ENCODE measurements at places on chromosomes 5 and 9.

- no peak for DNase-seq
Measured at GRCh38 chr9:106287731-106288130, 575.2 kb upstream of the ZNF462 start.

DNA sequence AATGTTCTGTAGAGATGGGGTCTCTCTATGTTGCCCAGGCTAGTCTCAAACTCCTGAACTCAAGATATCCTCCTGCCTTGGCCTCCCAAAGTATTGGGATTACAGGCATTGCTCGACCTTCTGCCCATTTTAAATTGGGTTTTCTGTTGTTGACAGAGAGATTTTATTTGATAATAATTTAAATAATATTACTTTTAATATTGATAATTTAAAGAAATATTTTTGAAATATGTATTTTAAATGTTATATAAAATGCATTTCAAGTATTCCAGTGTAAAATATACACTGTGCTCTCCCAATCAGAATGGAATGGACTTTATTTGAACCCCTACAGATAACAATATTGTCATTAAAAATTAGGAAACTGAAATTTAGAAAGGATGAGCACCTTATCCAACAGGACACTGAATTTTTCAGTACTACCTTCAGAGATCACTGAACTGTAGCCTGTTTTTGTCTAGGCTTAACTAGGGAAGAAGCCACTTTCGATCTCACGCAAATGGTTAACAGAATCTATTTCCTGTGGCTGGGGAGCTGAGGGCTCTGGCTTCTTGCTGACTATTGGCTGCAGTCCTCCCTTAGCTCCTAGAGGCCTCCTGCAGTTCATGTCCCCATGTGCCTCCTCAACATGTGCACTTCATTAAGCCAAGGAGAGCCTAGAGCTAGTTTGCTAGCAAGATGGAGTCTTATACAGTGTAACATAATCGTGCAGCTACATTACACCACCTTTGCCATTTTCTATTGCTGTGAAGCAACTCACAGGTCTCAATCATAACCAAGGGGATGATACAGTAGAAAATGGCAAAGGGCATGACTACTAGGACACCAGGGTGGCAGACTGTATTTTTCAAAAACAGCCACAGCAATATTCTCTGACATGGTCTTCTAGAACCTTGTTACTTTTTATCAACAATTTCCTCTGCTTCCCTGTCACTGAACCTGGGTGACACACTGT lies 150.0 kb downstream of the CDC42SE2 start:
- DNase-seq = peak; percentile 55

DNA sequence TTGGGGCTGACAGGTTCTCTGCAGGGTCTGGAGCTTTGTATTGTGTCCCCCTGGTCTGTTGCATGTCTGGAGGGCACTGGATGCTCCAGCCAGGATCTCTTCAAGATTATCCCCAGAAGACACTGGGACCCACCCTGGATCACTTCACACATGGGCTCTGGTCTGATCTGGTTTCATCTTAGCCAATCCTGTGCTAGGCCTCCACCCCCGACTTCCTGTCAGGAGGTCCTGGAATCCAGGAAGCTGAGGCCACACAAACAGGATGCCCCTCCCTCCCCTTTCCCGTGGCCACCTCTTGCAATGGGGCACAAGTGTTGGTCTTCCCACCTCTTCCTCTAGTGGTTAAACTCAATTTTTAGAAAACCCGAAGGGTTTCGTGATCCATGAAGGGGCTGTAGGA lies 242.6 kb upstream of the MVB12B start:
- no peak for DNase-seq

DNA sequence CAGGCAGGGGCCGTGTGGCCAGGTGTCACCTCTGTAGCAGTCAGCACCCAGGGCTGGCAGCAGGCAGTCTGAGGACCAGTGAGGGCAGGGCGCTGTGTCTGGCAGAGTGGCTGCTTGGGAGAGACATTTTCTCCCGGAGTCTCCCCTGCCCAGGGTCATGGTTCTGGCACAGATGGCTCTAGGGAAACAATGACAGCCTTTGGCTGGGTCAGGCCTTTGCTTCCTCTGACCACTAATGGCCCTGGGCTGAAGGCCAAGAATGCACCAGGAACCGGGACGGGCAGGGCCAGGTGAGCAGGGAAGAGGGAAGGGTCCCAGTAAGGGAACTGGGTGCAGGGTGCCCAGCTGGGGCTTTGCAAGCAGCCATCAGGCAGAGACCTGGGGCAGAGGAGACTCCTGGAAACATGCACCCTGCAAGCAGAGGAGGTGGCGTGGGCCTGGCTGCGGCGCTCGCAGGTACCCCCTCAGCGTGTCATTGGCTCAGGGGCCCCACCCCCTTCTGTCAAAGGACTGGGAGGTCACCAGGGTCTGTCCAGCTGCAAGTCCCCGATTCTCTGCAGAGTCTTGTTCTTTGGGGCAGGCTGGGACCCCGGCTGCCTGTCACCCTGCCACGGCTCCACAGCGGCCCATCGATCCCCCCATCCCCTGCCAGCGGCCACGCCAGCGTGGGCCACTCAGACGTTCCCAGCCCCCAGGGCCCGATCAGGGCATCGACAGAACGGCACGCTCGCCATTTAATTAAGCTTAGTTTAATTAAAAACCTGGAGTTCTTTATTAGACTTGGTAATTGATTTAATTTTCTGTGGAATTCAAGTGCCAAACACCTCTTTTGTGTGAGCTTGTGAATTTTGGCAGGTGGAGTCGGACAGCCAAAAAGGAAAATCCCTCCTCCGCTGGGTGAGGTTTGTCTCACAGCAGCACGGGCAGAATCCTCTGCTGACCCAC lies 18.9 kb upstream of the TMEM250 start:
- DNase-seq = no peak

DNA sequence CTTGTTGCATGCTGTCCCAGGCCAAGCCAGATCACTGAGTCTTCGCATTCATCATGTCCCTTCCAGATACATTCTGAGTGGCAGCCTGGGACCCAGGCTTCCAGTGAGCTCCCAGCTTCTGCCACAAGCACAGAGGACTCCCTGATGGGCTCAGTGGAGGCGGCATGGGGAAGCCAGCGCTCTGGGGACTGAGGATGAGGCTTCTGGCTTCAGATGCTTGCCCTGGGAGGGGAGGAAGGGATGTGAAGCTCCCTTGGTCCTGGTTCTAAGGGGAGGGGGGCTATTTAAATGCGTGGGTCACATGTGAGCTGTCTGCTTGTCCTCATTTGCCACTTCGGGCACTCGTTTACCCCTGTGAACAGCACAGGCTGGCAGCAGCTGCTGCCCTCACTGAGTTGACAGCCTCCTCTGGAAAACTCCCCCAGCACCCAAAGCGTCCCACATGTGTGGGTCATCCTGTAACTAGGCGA lies 174.0 kb downstream of the NR3C1 start:
- no peak for DNase-seq

- peak; percentile 1 for DNase-seq
Measured at GRCh38 chr9:84542554-84542953, 127.0 kb upstream of the NTRK2 start.

DNA sequence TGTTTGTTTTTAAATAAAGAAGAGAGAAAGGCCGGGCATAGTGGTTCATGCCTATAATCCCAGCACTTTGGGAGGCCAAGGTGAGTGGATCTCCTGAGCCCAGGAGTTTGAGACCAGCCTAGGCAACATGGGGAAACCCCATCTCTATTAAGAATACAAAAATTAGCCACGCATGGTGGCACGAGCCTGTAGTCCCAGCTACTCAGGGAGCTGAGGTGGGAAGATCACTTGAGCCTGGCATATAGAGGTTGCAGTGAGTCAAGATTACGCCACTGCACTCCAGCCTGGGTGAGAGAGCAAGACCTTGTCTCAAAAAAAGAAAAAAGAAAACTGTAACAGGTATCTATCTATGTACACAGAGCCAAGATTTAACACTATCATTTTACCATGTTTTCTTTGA lies 34.2 kb upstream of the CDC42SE2 start:
- DNase-seq = no peak

DNA sequence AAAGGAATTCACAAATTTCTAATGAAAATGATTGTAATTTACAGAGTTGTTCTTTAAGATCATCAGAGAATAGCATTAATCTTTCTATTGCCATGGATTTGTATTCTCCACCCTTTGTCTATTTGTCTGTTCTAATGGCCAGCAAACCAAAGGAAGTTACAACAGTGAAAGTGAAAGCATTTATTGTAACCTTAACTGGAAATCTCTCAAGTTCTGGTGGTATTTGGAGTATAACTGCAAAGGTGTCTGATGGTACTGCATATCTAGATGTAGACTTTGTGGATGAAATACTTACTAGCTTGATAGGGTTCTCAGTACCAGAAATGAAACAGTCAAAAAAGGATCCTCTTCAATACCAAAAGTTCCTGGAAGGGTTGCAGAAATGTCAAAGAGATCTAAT lies 21.7 kb downstream of the RMI1 start:
- DNase-seq = no peak

GRCh38 chr9:113574441-113575262 lies 111.1 kb downstream of the RGS3 start:
- no peak for DNase-seq

DNA sequence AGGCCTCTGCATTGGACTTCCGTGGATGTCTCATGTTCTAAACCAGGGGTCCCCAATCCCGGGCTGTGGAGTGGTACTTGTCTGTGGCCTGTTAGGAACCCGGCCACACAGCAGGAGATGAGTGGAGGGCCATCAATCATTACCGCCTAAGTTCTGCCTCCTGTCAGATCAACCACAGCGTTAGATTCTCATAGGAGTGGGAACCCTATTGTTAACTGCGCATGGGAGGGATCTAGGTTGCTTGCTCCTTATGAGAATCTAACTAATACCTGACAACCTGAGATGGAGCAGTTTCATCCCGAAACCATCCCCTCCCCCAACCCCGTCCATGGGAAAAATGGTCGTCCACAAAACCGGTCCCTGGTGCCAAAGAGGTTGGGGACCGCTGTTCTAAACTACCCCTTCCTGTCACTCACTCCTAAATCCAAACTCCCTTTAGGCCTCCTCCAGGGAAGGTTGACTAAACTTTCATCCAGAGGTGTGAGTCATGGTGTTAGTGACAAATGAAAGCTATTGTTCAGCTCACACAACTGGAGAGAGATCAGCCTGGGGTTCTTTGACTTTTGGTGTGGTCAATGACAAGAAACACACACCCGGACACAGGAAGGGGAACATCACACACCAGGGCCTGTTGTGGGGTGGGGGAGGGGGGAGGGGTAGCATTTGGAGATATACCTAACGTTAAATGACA lies 9.5 kb downstream of the KCNV2 start:
- peak; percentile 30 for DNase-seq

DNA sequence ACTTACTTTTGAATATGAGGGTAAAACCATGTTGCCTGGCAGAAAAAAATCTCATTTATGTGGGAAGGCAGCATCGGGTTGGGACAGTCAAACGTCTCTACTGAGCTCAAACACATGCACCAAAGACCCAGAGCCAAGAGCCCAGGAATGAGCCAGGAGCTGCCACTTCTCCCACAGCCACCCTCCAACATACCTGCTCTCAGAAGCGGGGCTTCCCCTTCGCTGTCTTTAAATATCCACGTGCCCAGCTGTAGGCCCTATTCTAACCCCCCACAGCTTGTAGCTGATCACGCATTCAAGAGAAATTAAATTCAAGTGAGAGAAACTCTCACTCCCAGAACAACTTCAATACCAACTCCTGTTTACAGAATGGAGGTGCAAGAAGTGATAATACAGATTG lies 42.6 kb upstream of the MAP3K1 start:
- no peak for DNase-seq

DNA sequence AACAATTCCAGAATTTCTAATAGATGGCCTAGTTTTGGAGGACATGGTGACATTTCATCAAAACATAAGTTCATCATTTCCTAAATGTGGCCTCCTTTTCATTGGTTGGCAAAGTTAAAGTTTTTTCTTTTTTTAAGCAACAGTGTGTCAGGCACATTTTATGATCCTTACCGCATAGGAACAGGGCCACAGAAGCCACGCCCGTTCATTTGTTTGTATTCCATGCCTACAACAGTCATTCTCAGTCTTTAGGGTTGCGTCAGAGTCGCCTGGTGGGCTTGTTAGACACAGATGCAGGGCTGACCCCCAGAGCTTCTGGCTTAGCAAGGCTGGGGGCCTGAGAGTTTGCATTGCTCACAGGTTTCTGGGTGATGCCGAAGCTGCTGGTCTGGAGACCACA lies 130.2 kb downstream of the HSD17B3 start:
- DNase-seq = no peak

DNA sequence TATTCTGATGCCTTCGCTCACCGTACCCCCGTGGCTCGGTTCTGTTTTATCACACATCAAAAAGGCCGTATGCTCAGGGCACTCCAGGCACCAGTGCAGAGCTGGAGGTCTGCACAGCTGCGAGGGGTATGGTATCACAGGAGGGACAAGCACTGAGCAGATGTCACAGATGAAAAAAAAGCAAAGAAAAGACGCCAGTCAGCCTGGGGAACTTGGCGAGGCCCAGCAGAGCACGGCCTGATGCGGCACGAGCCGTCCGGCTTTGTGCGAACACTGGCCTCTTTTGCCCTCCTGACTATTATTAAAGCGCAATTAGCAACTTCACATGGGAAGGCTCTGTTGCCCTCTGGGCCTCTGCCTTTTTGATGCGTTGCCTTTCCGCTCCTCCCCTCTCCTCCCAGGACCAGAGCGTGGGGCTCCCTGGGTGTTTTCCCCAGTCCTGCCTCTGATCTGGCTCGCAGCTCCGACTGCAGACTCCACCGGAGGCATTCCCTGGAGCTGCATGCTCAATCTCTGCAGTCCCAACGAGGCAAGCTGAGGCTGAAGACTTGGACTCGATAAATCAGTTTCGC lies 44.4 kb downstream of the AK8 start:
- DNase-seq = no peak

DNA sequence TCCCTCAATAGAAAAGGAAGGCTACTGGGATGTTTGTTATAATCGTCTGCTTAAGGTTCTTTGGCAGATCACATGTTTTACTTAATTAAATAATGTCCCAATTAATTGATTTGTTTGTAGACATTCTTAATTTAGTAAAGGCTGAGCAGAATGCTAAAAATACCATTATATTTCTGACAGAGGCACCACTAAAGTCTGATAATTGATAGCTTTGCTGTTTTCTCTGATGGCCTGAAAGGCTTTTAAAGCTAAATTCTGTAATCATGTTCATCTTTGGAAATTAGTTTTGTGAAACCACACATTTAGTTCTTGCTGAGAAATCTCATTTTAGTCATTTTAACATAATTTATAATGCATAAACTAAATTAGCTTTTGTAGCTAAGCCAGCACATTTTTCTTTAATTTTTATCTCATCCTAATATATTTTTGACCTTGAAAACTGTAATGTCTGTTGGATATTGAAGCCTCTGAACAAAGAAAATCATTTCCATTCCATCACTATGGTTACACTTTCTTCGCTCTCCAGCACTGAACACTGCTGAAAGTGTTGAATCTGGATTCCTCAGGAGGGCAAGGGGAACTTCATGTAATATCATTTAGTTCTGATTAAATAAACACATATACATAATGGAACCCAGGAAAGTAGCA lies 329.4 kb downstream of the ELAVL2 start:
- no peak for DNase-seq

- DNase-seq = no peak
Measured at GRCh38 chr5:40669606-40670390, 9.9 kb upstream of the PTGER4 start.

DNA sequence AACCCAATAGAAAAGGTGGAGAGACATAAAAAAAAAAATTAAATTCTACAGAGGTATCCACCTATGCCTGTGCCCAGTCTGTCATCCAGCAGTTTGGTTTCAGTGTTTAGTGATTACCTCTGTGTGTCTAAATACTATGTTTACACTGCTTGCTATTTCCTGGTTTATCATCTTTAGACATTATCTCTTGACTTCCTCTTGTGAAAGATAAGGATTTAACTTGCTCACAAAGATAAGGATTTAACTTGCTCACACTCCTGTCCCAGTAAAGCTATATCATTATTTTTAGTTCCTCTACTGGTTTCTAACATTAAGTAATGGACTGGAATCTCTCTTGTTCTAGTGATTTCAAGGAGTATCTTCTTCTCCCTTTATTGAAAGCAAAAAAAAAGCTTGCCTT lies 53.9 kb upstream of the ZFR start:
- no peak for DNase-seq

All from fibroblast of upper back skin (primary cell).